Stimulated activated CD8-positive, alpha-beta memory T cell treated with anti-CD3 and anti-CD28 coated beads, Interleukin-2, amount 100 ng/mL, for 48 hours (primary cell): ENCODE measurements at places on chromosomes 5 and 9.

- no peak for DNase-seq
Measured at GRCh38 chr5:177498013-177498787, 796 bp upstream of the PDLIM7 start.

DNA sequence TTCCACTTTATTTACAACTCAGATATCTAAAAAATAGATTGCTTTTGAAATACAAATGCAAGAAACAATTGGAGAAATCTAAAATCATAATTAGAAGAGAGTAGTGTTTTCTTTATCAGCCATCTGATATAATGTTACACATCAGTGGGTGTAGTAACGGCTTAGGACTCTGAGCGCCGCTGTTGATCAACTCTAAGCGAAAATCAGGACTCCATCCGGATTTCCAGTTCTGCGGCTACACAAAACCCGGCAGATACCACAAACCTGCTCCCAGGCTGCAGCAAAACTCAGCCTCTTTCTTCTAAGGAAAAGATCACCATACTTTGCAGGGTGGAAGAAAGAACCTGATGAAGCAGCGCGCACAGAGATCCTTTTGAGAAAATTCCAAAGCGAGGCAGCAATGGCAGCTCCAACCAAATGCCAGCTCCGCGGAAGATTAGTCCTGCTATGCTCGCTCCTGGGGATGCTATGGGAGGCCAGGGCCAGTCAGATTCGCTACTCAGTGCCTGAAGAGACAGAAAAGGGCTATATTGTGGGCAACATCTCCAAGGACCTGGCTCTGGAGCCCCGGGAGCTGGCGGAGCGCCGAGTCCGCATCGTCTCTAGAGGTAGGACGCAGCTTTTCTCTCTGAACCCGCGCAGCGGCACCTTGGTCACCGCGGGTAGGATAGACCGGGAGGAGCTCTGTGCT, at the start of gene PCDHGA9:
PCDHGA9 (plus strand) TSS at position 226 of the 691 bp plus-strand sequence; CDS start at position 401, 175 bp downstream.
- DNase-seq: no peak

DNA sequence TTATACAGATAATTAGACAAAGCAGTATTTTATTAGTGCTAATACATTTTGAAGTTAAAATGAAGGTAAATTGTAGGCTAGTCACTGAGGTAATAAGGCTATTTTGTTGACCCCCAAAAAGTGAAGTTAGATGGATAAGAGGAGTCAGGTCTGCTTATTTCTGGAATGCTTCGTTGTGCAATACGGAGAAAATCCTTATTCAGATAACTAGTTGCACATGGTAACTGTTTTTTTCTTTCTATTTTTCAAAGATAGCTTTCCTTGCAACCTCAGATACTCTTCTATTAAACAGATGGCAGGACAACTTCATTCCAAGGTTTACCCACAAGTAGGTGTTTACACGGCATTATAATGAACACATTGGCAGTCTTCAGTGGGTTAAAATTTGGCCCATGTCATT, 101.1 kb downstream of the TMEM174 start:
- no peak for DNase-seq

DNA sequence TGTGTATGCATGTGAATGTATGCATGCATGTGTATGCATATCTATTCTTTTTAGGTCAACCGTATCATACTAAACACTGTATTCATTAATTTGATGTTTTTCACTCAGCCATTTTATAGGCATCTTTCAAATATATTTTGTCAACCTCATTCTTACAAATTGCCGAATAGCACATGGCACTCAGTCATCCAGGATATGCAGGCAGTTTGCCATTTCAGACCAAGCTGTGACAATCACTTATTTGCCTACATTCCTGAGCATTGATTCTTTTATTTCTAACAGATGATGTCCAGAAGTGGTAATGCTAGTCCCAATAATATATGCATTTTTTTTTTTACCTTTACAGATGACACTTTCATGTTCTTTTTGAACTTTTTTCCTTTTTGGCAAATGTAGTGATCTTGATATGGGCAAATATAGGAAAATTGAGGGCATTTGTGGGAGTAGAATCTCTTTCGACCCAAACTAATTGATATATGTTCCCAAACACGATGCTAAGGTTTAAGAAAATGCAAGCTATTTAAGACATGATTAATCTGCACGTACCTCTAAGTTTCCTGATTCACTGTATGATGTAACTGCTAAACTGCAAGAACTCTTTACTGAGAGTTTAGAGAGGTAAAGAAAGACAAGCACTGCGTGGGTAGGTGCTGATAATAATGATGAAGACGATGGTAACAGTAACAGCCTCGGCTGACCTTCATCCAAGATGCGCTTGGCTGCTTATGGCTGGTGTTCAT, 153.9 kb upstream of the DAP start:
- no peak for DNase-seq

GRCh38 chr5:10109299-10109698, 140.4 kb downstream of the ATPSCKMT start:
- no peak for DNase-seq
